ENCODE measurements at places on chromosomes 7 and 10. TPM values are rescaled to one million over a fixed set of nuclear protein-coding genes. Genes with fewer than 3 reads are reported as not detected.
A peak's percentile ranks its signal among the peaks of the same experiment; 100 is the strongest.

The ANKRD1 gene
- total RNA-seq = not detected

The MMP21 gene
- not detected for total RNA-seq

The GIMAP8 gene
- 13.1 TPM for total RNA-seq

The GJD4 gene
- not detected for total RNA-seq

The SUMF2 gene
- 115 TPM for total RNA-seq

DNA sequence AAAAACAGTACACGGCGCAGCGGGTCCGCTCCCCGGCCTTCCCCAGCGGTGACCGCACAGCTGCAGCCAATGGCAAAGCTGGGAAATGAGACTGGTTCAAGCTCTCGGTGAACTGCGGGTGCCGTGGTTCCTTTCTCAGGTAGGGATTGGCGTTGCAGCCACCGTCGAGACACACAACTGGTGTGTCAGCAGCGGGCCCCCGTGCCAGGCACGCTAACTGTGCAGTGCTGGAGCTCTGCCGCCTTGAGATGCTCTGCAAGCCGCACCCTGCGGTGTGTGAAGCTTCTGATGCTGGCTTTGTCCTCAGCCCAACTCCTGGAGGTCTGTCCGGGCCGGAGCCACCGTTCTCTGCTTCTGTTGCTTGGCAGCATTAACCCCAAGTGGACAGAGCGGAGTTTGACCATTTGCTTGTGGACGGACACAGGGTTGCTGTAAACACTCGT is 20.6 kb upstream of the NKX6-2 start:
- no peak overlapping the region for H3K27ac ChIP-seq
- no peaks in the 10 kb centered on the region for H3K4me1 ChIP-seq
- no peaks in the 10 kb centered on the region for H3K27me3 ChIP-seq
- DNase-seq = no peak

DNA sequence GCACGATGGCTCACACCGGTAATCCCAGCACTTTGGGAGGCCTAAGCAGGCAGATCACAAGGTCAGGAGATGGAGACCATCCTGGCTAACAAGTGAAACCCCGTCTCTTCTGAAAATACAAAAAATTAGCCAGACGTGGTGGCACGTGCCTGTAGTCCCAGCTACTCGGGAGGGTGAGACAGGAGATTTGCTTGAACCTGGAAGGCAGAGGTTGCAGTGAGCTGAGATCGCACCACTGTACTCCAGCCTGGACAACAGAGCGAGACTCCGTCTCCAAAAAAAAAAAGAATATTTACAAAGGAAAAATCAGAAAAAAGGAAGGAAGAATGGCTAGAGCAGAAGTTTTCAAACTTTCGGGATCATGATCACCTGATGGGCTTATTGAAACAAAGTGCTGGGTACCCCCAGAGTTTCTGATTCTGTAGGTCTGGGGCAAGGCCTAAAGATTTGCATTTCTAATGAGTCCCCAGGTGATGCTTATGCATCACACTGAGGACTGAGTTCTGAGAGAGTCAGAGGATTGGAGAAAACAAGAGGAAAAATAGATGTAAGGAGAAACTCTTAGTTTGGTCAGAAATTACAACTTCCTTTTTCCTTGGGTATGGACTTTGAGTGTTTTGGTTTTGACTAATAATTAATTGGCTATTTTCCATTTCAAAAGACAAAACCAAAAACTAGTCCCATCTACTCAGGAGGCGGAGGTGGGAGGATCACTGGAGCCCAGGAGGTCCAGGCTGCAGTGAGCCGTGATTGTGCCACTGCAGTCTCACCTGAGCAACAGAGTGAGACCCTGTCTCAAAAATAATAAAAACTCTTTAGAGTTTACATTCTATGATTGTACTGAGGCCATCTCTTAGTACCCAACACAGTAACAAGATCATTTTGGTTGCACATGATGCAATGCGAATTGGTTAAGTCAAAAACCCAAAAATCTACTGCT is 14.4 kb downstream of the MARCHF5 start:
- H3K36me3 ChIP-seq = peaks cover 14% of the 10 kb centered on the region
- no peaks in the 10 kb centered on the region for H3K27me3 ChIP-seq
- H3K4me3 ChIP-seq = no peak overlapping the region
- peaks cover 16% of the 10 kb centered on the region for H3K4me1 ChIP-seq
- no peak for DNase-seq

- no peaks in the 10 kb centered on the region for H3K36me3 ChIP-seq
- H3K4me3 ChIP-seq = no peak overlapping the region
- no peaks in the 10 kb centered on the region for H3K4me1 ChIP-seq
- H3K27ac ChIP-seq = no peak overlapping the region
- peaks cover 2% of the 10 kb centered on the region for H3K27me3 ChIP-seq
Observed at GRCh38 chr10:125095776-125096175, 64.6 kb downstream of the CTBP2 start.

DNA sequence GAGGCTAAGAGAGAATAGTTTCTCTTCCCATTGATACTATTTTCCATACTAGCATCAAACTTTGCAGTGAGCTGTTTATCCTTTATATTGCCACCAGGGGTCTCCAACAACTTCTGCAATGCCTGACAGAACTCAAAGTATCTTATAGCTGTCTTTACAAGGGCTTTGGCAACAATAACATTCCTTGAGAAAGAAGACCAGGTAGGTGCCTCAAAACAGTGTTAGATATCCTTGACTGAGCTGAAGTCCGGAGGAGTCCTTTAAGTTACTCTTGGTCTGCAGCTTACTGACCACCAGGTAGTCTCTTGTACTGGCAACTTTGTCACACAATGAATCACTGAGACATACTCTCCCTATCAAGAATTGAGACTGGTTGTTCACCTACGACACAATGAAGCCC is 30.0 kb upstream of the TES start:
- H3K4me3 ChIP-seq = no peak overlapping the region
- no peaks in the 10 kb centered on the region for H3K4me1 ChIP-seq
- H3K36me3 ChIP-seq = peaks cover under 1% of the 10 kb centered on the region
- no peaks in the 10 kb centered on the region for H3K27me3 ChIP-seq

GRCh38 chr7:108094346-108094745 is 35.8 kb downstream of the LAMB4 start:
- H3K27ac ChIP-seq = no peak overlapping the region
- no peaks in the 10 kb centered on the region for H3K36me3 ChIP-seq
- DNase-seq = no peak
- H3K4me3 ChIP-seq = no peak overlapping the region

DNA sequence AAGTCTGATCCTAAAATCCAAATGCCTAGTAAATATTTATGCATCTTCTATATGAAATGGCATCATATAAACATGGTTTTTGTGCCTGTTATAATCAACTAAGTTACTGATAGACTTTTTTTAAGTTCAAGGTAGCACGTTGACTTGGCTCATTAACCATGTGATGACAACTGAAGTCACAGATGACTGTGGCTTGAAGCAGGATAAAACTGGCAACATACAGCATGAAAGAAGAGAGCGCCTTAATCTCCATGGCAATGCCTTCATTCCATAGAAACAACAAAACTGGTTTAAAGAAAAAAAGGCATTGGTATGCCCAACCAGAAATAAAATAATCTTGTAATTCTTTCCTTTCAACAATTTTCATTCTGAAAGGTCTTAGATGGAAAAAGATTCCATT is 188.9 kb upstream of the CDK1 start:
- H3K27me3 ChIP-seq = no peaks in the 10 kb centered on the region
- H3K36me3 ChIP-seq = no peaks in the 10 kb centered on the region
- H3K4me1 ChIP-seq = no peaks in the 10 kb centered on the region
- no peak overlapping the region for H3K27ac ChIP-seq

GRCh38 chr7:39633563-39634477 is 10.4 kb downstream of the RALA start:
- H3K27me3 ChIP-seq = no peaks in the 10 kb centered on the region
- no peak for DNase-seq
- peaks cover 46% of the 10 kb centered on the region for H3K4me1 ChIP-seq
- peak overlapping the region; percentile 80 for H3K27ac ChIP-seq

DNA sequence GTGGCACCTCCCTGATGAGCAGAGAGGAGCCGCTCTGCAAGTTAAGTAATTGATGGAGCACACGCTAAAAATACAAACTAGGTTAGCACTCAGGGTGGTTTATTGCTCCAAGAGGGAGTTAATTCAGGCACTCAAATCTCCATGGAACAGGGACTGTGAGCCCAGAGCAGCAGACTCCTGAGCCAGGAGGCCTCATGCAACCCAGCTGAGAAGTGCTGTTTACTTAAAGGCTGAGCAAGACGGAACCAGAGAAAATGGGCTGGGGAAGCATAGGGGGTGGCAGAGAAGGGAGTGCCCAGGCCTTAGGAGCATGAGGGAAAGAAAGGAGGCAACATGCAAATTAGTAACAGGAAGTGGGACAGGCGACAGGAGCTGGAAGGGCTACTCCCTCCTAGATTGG is 174.1 kb downstream of the KCNMA1 start:
- H3K27ac ChIP-seq = no peak overlapping the region
- no peaks in the 10 kb centered on the region for H3K36me3 ChIP-seq
- H3K27me3 ChIP-seq = no peaks in the 10 kb centered on the region
- H3K4me3 ChIP-seq = no peak overlapping the region

DNA sequence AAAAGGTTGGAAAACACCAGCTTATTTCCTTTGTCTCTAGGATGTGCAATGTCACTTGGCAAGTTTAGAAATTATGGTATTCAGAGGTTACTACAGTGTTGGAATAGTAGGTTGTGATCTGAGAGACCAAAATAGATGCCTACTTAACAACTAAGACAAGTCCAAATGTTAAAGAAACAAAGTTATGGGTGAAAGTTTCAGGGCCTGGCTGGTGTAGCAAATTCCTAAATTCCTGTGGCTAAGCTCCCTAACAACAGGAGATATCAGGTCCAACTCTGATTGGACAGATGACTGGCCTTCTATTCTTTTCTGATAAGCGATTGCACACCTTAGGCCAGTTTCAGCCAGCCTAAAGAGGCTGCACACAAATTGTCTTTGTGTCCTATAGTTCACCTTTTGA is 873.5 kb downstream of the REEP3 start:
- no peak overlapping the region for H3K4me3 ChIP-seq
- no peak for DNase-seq
- H3K4me1 ChIP-seq = no peaks in the 10 kb centered on the region
- H3K27ac ChIP-seq = no peak overlapping the region
- H3K36me3 ChIP-seq = no peaks in the 10 kb centered on the region
- H3K27me3 ChIP-seq = no peaks in the 10 kb centered on the region

GRCh38 chr7:127253281-127254162 is 781 bp upstream of the GRM8 start:
- peaks cover 11% of the 10 kb centered on the region for H3K4me1 ChIP-seq
- peaks cover 75% of the 10 kb centered on the region for H3K27me3 ChIP-seq
- H3K36me3 ChIP-seq = no peaks in the 10 kb centered on the region

DNA sequence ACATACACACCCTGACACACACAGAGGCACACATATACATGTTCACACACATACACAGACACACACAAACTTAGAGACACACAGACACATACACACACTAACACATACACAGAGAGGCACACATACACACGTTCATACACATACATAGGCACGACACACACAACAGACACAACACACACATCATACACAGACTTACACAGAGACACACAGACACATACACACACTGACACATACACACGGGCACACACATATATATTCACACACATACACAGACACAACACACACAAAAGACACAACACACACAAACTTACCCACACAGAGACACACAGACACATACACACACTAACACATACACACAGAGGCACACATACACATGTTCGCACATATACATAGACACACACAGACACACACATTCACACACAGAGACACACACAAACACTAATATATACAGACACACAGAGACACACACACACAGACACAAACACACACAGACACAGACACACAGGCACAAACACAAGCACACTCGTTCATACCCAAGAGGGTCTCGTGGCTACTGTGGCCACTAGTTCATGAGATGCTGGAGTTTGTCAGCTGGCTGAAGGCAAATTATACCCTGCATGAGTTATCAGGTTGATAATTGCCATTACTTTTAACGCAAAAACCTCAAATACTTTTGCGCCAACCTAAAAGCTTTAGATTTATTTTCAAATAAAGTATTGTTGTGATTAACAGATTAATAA is 17.7 kb upstream of the KLF6 start:
- H3K27me3 ChIP-seq = no peaks in the 10 kb centered on the region
- H3K27ac ChIP-seq = no peak overlapping the region
- no peak for DNase-seq
- peaks cover 16% of the 10 kb centered on the region for H3K36me3 ChIP-seq

All from activated CD8-positive, alpha-beta memory T cell treated with anti-CD3 and anti-CD28 coated beads, Interleukin-2, amount 10 ng/mL, durations not matched to agents 7 days and 5 days (primary cell).